Substantia nigra (tissue), 51 donors: ENCODE measurements at places on chromosomes 1 and 21.

DNA sequence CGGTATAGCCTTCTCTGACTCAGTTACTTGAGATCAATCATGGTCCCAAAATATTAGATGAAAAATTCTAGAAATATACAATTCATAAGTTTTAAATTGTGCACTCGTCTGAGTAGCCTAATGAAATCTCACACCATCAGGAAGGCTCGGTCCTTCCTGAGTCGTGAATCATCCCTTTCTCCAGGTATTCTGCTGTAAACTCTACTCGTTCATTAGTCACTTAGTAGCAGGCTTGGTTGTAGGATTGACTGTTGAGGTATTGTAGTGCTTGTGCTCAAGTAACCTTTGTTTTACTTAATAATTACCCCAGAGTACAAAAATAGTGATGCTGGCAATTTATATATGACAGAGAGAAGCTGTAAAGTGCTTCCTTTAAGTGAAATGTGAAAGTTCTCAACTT is 238.7 kb downstream of the OLFM3 start:
- DNase-seq = no peak

GRCh38 chr1:162070094-162070748 is 730 bp downstream of the NOS1AP start:
- DNase-seq = no peak

- no peak for DNase-seq
Observed at GRCh38 chr1:2352341-2352896, 38.9 kb downstream of the MORN1 start.

- no peak for DNase-seq
Observed at GRCh38 chr21:38507374-38507942, 9.2 kb upstream of the ERG start.

GRCh38 chr21:39947031-39947430 is 79.8 kb downstream of the PCP4 start:
- no peak for DNase-seq

DNA sequence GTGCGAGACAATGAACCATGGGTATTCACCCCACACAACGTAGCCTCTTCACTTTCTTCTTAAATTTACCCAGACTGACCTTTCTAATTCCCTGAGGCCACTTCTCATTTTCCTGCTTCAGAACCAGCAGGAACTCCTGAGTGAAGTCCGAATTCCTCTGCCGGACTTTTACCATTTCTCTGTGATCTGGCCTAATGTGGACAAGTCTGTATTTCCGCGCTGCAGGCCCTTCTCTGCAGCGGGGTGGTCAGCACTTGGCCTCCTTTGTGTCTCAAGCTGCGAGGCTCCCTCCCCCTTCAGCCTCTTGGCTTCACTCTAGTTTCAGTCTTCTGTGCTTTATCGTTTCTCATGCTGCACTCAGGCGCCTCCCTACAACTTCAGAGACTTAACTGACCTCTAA is 9.4 kb upstream of the CTBS start:
- no peak for DNase-seq

DNA sequence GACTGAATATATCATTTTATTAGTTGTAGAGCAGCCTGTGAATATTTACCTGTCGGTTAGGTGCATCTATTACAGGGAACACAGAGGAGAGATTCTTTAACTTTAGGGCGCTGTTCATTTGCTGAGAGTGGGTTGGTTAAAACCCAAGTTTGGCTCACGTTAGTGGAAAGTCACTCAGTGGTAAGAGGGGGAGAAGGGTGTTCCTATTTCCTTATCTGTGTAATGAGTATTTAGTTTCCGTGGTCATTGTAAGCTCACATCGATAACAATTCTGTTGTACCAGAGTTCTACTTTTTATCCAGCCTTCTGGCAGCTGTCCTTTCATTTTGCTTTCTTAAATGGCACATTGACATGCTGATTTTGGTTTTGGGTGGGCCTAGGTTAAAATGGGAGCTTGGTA is 773.2 kb upstream of the ADAMTS5 start:
- DNase-seq = no peak

GRCh38 chr1:212655668-212656440 is 43.8 kb downstream of the BATF3 start:
- DNase-seq = no peak
